ENCODE measurements at places on chromosomes 6 and 20.

GRCh38 chr6:37735722-37736121, 38.0 kb upstream of the MDGA1 start:
- DNase-seq, result no peak

DNA sequence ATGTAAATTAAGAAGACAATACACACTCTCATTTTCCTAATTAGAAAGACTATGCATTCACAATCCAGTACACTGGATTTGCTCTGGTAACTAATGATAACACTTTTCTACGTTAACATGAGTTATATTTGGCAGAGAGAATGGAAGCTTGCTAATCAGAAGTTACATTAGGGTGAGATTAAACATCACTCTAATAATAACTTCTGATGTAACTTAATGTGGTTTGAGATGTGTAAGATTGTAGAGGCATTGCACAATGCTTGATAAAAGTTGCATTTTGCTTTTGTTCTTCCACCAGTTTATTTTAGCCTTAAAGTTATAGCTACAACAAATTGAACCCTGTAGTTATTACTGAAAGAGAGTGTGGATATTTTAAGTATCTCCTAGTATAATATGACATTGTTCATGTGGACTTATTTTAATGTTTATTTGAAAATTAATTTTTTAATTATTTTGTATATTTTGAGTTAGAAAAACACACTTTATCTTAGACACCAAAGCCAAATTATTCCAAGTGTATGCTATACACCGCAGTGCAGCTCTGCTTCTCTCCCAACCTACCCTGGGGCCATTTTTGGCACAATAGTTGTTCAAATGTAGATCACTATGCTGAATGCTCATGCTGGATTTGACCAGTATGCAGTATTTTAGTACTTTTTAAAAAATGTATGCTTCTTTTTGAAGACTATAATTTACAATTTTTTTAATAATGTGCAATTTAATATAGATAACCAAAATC, 143.2 kb downstream of the SLC16A10 start:
- no peak for DNase-seq

GRCh38 chr6:144232832-144233230, 52.3 kb upstream of the UTRN start:
- no peak for DNase-seq

- no peak for DNase-seq
Measured at GRCh38 chr20:31956556-31957526, 5.0 kb upstream of the PDRG1 start.

- DNase-seq, result no peak
Measured at GRCh38 chr6:45718131-45718530, 297.5 kb downstream of the CLIC5 start.

- DNase-seq, result no peak
Measured at GRCh38 chr6:109783250-109783986, 92.3 kb downstream of the FIG4 start.

GRCh38 chr6:165674155-165675029, 11.4 kb upstream of the PDE10A start:
- no peak for DNase-seq

DNA sequence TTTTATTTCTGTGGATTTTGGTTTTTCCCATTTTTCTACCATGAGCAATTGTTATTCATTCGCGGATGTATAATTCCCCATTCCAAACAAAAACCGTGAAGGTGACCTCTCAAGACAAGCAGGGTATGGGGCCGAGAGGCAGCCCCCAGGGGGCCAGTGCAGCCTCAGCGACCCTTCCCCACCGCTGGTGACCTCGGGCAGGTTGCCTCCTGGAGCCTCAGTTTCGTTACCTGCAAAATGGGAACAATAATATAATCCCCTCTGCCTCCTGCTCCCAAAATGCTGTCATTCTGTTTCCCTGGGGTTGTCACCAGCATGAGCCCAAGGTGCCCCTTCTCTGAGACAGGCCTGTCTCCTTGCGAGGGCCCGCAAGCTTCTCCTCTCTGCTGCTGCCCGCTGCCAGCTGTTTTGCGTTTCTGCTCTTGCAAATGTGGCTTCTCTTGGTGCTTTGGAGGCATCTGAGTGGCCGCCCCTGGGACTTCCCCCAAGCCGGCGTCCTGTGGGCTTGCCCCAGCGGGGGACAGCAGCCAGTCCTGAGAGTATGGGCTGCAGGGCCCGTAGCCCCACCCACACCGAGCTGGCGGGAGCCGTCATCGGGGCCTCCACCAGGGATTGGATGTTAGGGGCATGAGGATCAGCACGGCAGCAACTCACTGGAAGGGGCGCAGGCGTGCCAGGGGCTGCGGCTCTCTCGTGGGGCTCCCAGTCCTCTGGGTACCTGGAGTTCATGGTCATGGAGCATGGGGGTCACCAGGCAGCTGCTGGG, 161.9 kb downstream of the TAF4 start:
- DNase-seq, result no peak

DNA sequence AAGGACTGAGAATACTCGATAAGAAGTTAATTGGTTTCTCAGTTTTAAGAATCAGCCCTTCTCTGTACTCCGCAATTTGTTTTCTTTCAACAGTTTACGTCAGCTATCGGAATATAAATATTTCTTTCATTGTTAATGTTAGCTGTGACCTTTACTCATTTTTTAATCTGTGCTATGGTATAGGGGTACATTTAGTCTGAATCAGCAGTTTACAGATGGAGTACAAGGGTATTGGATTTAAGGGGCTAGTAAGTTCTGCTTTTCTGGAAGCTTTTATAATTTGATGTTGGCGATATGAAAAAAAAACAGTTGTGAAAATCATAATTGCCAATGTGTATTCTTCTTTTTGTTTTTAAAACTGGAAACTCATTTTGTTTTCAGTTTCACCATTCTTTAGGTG, 23.0 kb downstream of the FAM135A start:
- DNase-seq, result no peak

DNA sequence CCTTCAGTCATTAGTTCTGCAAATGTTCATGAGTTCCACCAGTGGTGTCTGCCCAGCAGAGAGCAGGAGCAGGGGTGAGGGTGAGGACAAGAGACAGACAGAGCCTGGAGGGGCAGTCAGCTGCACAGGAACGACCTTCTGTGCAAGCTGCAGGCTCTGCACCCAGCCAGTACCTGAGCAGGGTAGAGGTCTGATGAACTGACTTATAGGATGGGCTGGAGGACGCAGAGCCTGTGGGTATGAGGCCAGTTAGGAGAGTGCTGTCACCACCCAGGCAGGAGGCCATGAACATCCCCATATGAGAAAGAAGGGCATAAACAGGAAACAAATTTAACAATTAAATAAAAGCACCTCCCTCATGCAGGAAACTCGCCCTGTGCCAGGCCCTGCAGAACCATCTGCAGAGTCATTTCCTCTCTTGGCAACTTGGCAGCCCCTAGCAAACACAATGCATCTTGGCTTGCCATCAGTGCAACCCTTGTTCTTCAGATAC, 17.9 kb downstream of the C6orf15 start:
- no peak for DNase-seq

DNA sequence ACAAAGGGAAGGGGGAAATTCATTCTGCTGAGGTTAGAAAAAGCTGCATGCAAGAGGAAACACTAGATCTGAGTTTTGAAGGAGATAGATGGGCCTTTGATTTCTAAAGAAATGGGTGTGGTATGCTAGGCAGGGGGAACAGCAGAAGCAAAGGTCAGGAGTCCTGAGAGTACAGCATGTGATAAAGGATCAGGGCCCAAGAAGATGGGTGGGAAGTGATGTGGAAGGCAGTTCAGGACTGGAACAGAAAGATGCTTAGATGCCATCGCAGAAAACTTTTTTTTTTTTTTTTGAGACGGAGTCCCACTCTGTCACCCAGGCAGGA, 126.2 kb downstream of the ALDH8A1 start:
- no peak for DNase-seq

GRCh38 chr6:162699961-162700360, 27.6 kb downstream of the PRKN start:
- no peak for DNase-seq

- DNase-seq, result no peak
Measured at GRCh38 chr6:22754061-22754460, 184.7 kb downstream of the HDGFL1 start.

DNA sequence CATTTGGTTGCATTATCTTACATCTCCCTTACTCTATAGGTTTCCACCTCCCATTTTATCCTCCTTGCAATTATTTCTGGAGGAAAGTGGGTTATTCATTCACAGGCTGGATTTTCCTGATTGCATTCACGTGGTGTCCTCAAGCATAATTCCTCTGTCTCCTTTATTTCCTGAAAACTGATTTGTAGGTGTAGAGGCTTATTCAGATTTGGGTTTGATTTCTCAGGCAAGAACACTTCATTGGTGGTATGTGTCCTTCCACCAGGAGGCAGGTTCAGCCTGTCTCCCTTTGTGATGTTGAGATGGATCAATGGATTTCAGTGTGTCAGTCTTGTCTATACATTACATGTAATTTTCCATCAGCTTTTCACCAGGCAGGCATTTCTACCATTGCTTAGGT, 17.3 kb downstream of the DNPH1 start:
- DNase-seq, result no peak

GRCh38 chr6:52016915-52017748, 70.3 kb downstream of the PKHD1 start:
- DNase-seq, result no peak

DNA sequence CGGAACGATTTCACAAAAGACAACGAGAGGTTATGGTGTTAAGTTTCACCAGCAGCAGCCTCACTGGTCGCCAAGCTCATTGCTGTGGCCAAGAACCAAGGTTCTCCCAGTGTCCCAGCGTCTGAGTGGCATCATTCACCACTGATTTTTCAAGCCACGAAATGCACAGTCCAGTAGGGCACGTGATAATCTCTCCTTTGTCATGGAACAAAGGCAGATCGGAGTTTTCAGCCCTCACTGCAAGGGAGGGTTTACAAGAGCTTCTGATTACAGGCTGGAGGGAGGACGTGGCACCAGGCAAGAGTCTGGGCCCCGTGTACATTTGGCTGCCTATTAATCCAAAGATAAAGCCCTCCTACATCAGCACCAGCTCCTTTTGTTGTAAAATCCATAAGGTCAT, 2.0 kb downstream of the CD24 start:
- DNase-seq, result no peak

DNA sequence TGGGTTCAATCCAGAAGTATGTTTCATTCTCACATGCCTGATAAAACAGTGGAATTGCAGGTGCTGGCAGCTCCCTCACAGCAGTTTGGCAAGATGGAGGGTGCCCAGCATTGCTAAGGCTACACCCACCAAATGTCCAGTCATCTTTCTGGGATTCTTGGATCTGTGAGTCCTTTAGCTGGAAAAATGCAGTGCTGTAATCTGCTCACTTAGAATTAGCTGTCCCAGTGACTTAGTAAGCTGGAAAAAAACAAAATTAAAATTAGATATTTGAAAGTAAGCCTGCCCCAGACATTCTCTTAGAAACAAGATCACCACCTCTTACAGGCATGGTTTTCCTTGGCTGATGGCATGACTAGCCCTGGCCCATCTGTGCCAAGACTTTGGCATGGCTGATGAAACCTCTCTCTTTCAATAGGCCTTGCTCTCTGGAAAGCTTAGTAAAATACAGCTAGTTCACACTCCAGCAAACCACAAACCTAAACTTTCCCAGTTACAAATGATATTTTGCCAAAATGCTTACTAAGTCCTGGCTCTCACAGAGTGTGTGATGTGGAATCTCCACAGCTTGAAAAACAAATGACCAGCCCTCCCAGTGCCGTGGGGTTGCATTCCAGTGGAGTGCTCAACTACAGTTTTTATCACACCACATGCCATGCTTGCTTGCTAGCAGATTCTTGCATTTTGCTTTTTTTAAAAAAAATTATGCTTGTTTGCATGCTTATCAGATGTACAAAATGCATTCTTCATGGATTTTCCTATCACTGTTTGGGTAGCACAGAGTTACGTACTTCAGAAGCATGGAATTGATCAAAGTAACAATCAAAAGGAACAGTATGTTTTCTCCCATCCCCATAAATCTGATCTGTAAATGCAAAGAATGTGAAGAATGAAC, 261.5 kb downstream of the EYA4 start:
- no peak for DNase-seq

GRCh38 chr20:38034961-38035360, 1.4 kb downstream of the RPRD1B start:
- no peak for DNase-seq

DNA sequence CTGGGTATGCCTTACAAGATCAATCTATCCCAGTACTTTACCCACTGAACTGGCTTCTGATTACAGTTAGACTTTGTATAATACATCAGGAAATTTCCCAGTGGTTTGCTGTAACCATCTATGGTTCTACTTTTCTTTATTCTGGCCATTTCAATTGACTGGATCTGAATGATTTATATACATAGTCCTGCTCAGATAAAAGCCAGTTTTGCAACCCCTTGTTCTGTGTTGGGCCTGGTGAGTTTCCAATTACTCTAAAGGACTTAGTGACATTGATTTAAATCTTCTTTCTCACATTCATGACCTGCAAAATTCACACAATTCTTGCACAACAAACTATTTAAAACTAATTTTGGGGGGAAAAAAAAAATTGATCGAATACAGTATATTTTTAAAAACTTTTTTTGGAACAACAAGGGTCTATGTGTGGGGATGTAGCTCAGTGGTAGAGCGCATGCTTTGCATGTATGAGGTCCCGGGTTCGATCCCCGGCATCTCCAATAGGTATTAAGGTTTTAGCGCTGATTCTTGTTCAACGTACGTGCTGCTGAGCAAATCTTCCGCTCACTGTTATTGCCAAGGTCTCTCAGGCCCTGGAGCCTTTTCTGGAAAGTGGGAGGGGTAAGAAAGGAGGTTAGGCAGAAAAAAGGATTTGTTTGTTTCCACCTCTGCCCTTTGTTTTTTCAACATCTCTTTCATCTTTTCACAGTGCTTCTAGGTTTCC, 117.5 kb downstream of the GPX5 start:
- no peak for DNase-seq

- DNase-seq, result no peak
Measured at GRCh38 chr6:143176090-143177021, 115.7 kb downstream of the AIG1 start.

DNA sequence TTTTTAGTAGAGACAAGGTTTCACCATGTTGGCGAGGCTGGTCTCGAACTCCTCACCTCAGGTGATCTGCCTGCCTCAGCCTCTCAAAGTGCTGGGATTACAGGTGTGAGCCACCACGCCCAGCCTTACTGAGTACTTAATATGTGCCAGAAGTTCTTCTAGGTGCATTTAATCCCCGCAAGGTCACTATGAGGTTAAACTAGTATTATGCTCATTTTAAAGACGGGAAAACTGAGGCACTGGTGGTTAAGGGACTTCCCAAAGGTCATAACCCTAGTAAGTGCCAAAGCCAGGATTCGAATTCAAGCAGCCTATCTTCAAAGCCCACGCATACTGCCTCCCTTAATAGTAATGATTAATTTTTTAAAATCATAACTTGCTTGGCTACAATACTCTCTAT, 674 bp upstream of the CCM2L start:
- no peak for DNase-seq

GRCh38 chr6:148203970-148204369, 138.7 kb upstream of the SASH1 start:
- DNase-seq, result peak; percentile 35

- DNase-seq, result no peak
Measured at GRCh38 chr20:43959079-43959919, 44.6 kb downstream of the TOX2 start.

Measured in activated CD8-positive, alpha-beta memory T cell treated with anti-CD3 and anti-CD28 coated beads for 4 hours (primary cell).